ENCODE measurements at places on chromosomes 2 and 18.
A peak's percentile ranks its signal among the peaks of the same experiment; 100 is the strongest.

DNA sequence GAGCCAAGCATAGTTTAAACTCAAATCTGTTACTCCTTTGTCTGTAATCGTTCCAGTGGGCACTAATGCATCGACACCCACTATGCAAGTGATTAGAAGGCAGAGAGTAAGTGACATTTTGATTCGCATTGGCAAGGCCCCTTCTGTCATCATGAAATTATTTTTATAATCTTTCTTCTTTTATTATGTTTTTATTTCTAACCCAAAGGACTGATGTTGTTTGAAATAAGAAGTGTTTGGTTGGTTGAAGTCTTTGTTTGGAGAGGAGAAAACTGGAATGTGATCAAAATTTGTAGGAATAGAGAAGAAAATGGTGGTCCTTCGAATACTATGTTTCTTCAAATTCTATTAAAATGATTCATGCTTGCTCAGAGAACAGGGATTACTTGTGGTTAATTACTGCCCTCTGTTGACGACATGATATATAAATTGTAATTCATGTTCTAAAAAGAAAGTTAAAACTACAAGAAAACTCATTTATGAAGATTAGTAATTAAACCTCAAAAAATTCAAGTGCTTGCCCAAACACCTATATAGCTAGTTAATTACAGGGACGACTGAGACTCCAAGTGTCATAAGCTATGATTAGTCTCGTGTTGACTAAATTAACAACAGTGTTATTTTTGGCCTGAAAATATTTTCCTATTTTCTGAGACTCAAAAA is 26.4 kb upstream of the TFPI start:
- no peak for DNase-seq

GRCh38 chr2:100411841-100412292 is 5.6 kb downstream of the CHST10 start:
- DNase-seq = peak; percentile 44

DNA sequence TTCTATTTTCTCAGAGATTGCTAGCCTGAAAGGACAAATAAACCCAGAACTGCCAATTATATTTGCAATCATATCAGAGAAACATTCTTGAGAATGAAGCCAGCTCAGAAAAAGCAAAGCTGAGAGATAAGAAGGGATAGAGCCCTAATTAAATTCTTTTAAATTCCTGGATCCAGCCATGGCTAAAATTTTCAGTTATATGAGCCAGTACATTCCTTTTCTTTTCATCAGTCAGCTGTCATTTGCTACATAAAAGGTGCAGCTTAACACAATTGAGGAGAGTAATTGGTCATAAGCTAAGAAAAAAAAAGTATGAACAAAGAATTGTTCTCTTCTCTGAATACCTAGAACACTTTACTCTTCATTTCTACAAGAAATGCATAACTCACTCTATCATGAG is 303.5 kb upstream of the FIGN start:
- no peak for DNase-seq

GRCh38 chr2:45093663-45094062 is 84.4 kb upstream of the SIX2 start:
- DNase-seq = no peak

DNA sequence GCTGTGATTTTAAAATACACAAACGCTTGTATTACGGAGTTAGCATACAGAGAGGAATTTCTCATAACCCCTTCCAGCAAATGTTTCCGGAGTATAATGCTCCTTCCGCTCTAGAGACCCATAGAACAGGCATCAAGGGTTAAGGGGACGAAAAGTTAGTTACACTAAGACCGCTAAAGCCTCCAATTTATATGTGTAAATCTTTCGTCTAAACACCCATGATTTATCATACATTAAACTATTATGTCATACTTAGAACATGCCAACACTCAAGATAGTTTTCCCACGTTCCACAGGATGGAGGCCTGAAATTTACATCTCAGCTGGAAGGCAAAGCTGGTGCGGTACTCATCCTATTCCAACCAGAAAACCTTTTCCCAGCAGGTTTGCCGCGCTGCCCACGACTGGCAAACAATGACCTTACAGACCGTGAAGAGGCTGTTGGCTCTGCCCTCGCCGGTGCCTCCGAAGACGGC is 650 bp downstream of the ORMDL1 start:
- DNase-seq = no peak

GRCh38 chr2:64865831-64866345 is 123.3 kb upstream of the SLC1A4 start:
- no peak for DNase-seq

GRCh38 chr2:233602076-233602475 is 15.4 kb upstream of the UGT1A8 start:
- no peak for DNase-seq

GRCh38 chr2:10557506-10558265 is 109.6 kb upstream of the ODC1 start:
- no peak for DNase-seq

GRCh38 chr2:196369967-196370366 is 198.6 kb upstream of the STK17B start:
- DNase-seq = no peak

DNA sequence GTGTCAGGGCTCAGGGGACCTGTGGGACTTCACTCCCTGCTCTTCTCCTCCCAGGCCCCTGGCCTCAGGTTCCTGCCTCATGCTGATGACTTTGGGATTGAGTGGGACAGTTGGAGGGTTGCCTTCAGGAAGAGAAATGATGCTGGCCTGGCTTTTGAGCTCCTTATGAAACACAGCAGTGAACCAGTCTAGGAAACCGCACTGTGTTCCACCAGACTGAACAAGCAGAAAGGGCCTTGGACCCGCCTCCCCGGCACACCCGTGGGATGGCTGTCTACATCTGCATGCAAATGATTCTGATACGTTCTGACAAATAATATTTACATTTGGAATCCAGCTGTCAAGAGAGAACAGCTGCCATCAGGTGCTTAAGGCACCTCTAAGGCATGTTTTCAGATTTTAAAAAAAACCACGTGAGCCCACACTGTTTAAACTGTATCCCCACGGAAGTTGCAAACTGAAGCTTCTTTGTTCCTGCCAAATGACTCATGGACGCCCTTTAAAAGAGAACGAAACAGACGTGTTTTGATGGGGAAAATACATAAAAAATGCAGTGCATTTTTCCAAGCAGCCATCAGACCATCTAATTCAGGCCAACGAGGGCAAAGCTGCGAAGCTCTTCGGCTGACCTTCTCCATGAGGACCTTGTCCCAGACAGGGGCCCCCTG is 27.6 kb upstream of the ASAP2 start:
- no peak for DNase-seq

DNA sequence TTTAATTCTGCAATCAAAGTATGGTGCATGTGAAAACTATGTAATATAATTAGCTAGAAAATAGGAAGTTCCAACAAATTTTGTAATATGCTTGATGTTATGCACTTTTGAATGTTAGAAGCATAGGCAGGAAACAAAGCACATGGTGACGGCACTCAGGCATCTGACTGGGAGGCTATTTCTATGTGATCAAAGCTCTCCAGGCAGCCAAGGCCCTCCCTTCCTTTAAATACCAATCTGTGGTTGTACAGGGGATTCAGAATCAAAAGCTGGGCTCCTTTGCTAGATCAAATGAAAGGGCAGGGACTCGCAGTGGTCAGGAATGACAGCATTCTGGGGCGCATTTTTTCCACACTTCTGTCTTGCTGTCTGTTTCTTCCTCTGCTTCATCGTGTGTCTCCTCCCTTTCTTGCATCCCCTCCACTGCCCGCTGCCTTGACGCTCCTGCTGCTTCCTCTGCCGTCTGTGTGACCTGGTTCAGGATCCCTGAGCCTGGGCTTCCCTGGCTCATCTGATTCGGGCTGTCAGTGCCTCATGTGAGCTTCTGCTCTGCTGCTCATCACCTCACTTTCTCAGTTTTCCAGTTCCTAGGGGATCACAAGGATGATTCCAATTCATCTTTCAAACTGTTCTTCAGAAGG is 30.9 kb downstream of the TMEM182 start:
- no peak for DNase-seq

DNA sequence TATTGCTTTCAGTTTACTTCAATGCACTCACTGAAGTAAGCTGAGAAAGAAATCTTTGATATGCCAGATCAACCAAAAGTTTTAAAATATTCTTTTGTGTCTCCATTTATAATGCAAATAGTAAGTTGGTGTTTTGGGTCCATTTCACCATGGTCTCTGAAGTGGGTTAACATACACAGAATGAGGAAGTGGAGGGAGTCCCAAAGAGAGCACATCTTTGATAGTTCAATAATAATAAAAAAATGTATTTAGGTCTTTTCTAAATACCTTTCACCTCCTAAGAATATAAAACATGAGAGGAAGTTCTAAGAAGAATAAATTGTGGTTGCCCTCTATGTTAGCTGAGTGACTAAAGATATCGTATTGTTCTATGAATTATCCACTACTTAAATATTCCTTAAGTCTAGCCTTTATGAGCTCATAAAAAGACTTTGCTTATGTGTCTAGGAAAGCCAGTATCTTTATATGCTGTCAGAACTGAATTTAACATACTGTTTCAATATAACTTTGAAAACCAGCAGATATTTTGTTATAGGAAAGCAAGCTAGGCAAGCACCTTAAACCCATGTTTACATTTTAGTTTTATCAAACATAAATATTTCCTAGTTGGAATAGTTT is 148.7 kb upstream of the ZEB2 start:
- no peak for DNase-seq

DNA sequence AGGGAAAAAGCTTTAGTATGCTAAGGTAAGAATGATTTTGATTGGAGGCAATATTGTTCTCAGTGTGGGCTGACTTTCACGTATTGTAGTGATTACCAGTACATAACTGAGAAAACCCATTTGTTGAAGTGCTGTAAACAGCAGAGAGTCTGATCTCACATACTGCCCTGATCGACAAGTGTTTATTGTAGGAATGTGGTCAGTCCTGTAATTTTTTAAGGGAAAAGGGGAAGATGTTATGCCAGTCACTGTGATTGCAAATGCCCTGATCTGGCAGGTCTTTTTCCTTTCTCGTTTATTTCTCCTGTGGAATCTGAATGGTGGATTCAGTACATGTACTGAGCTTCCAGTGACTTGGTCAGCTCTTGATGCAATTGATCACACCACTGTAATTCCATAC is 11.5 kb downstream of the SPATS2L start:
- no peak for DNase-seq

- DNase-seq = peak; percentile 72
Measured at GRCh38 chr2:27071990-27072830, 756 bp upstream of the OST4 start.

- DNase-seq = no peak
Measured at GRCh38 chr2:64634345-64635267, 19.1 kb downstream of the SERTAD2 start.

- DNase-seq = no peak
Measured at GRCh38 chr2:20913491-20913890, 90.6 kb upstream of the LDAH start.

DNA sequence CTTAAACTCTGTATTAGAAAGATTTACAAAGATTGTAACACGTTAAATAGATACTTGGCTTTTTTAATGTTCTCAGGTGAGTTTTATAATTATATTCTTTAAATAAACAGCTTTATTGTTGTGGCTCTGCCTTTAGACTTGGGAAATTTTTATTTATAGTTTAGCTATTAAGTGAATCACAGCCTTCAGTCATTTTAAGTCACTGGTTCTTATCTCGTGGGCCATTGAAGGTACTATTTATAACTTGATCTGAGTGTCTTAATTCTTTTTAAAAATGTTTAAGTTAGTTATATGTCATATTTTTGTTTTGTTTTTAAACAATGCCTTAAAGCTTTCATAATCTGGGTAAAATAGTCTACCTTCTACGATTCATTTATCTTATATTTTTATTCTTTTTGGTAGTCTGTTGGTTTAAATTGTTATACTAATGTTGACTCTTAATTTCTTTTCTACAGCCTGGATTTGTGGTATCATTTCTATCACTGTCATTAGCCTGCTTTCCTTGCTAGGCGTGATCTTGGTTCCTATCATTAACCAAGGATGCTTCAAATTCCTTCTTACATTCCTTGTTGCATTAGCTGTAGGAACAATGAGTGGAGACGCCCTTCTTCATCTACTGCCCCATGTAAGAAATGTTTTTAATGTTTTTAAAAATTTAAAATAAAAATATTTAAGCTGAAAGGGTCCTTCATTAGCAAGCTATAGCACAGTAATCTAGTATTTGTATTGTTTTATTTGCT is 49.3 kb downstream of the SLC39A10 start:
- DNase-seq = no peak

DNA sequence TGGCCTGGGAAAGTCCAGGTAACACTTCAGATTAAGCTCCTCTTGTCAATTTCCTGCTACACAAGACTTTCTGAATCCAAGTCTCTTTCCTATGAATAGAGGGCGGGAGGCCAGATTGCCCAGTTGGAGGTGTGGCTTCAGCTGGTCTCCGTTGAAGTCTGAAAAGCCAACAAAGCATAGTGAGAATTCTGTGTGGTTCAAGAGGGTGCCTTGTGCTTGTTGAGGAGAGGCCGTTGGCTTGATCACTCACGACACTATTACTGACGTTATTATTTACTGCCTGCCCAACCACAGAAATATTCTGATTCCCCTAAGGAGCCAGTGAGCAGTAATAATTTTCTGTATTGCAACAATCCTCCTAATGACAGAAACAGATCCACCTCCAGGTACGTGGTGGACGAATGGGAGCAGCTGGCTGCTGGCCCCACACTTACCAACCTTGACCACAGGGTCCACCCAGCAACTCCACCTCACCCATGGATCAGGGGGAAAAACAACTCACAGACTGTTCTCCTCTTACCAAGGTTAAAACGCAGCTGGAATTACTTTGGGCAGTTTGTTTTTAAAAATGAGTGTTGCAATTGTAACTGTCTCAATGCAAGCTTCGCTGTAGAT is 21.9 kb downstream of the NRP2 start:
- DNase-seq = no peak

DNA sequence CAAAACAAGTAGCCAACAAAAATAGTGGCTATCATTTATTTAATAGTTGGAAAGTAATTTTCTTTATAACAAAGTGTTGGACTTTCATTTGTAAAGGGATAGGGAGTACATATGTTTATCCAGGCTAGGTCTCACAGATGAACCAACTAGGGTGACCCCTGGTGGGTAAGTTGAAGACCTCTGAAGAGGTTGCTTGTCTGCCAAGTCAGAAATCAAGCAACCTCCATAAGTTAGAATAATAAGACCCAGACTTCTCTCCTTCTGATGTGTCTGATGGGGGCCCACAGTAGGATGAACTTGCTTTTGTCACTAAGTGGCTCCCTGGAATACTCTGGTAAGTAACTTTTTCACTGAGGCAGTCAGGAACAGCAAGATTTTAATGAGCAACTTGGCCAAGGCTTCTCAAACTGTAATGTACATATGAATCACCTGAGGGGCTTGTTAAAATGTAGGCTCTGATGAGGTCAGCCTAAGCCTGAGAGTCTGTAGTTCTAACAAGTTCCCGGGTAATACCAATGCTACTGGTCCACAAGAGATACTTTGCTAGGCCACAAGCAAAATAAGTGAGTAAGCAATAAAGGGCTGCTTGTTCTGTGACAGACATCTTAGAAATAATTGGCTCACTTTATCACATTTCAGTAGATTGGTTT is 319.6 kb downstream of the PIK3C3 start:
- DNase-seq = no peak

GRCh38 chr2:11279398-11279797 is 65.0 kb downstream of the ROCK2 start:
- DNase-seq = no peak
